ENCODE measurements at places on chromosomes 1 and 21. TPM values are rescaled to one million over a fixed set of nuclear protein-coding genes. Genes with fewer than 3 reads are reported as not detected.

DNA sequence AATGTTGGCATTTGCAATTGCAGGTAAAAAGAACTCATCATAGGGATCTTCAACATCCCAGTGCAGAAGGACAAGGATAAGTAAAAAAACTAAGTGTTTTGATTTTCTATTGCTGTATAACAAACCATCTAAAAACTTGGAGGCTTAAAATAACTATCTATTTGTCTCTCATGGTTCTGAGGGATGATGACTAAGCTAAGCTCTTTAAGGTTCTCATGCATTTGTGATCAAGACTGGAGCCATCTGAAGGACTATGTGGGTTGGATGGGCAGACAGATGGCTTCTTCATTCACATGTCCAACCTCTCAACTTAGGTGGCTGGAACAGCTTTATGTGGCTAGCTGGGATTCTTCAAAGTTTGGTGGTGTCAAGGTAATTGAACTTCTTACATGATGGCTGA is 51.5 kb downstream of the RPL5 start:
- no peak for DNase-seq

GRCh38 chr1:211323156-211324063 is 3.2 kb upstream of the TRAF5 start:
- DNase-seq: peak; percentile 66

DNA sequence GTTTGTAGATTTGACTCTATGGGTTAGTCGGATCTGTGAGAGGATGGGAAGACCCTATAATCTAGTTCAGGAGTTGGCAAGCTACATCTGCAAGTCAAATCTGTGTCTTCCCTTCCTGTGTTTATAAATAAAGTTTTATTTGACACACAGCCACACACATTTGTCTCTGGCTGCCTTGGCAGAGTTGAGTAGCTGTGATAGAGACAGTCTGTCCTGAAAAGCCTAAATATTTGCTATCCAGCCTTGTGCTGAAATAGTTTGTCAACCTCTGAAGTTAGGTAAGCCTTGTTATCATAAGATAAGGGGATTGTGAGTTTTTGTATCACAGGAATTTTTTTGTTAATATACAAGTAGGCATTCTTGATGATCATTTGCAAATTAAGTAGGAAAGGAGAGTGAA is 136.8 kb downstream of the NOS1AP start:
- no peak for DNase-seq

DNA sequence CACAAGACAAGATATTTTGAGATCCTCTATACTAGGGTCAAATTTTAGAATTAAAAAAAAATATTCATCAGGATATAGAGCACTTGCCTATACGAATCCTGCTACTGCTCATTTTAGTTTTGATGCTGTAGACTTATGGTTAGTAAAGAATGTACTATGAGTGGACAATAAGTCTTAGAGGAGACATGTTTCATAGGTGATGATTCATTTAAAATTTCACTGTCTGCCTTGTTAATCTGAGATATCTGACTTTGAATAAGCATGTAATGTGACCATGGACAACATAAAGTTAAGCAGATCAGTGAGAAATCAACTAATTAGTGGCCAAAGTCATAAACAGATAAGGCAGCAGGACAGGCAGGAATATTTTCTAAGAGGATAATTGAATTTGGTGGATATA is 106.8 kb upstream of the HP1BP3 start:
- no peak for DNase-seq

- no peak for DNase-seq
Observed at GRCh38 chr1:219506473-219506899, 106.4 kb downstream of the ZC3H11B start.

DNA sequence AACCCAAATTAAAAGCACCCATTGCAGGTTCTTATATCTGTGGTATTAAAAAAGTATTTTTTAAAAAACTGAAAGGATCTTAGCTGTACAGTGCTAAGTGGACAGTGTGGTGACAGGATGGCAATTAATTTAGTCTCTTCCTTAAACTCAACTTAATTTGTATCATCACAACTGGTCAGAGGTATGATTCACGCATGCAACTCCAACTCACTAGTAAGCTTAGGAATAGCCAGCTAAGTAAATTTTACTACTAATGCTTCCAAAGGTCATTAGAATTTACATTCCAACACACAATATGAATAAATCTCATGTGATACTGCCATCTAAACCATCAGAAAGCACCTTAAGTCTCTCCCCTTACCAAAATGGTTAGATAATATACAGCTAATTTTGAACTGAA is 35.4 kb downstream of the ENAH start:
- DNase-seq: no peak

Gene LIN28A
- 0.03 TPM for polyA plus RNA-seq

GRCh38 chr1:15440357-15440756 is 2.1 kb downstream of the CTRC start:
- no peak for DNase-seq

GRCh38 chr1:145702826-145703225 is 4.3 kb downstream of the PDZK1 start:
- no peak for DNase-seq

- no peak for DNase-seq
Observed at GRCh38 chr1:18104546-18105100, 3.0 kb upstream of the IGSF21 start.
